G401 (cell line): ENCODE measurements at places on chromosomes 7 and 10. TPM values are rescaled to one million over a fixed set of nuclear protein-coding genes. Genes with fewer than 3 reads are reported as not detected.
A peak's percentile ranks its signal among the peaks of the same experiment; 100 is the strongest.

GRCh38 chr7:22949944-22950343 lies 64.0 kb downstream of the HYCC1 start:
- DNase-seq, result no peak

- DNase-seq, result peak; percentile 20
Measured at GRCh38 chr7:108071551-108071950, 58.6 kb downstream of the LAMB4 start.

DNA sequence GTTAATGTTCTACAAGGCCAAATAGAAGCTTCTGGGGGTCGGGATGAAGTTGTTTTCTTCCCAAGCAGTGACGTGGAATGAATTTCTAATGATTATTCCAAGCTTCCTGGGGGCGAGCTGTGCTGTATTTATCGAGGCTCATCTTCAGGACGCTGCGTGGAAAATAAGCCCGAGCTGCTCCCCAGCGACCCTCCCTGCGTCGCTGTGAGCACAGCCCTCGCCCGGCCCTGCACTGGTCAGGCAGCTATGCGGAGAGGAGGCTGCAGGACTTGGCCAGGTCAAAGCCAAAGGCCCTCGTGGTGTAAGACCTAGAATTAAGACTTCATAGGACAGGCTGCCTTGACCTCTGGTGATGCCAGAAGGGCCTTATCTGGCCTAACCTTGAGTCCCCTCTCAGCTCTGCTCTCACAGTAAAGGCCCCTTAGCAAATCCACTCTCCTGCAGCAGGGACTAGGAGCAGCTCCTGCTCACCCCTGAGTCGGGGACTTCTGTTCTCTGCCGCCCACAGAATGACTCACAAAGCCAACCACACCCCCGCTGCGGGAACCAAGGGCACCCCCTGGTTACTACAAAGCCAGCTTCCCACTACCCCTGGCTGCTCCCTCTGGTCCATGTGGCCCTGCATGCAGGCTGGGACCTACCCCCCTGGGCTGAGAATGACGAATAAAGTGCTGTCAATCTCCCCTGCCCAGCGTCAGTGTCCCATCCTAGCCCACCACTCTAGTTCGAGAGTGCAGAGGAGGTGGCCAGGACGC lies 501.6 kb downstream of the TCERG1L start:
- DNase-seq, result no peak

DNA sequence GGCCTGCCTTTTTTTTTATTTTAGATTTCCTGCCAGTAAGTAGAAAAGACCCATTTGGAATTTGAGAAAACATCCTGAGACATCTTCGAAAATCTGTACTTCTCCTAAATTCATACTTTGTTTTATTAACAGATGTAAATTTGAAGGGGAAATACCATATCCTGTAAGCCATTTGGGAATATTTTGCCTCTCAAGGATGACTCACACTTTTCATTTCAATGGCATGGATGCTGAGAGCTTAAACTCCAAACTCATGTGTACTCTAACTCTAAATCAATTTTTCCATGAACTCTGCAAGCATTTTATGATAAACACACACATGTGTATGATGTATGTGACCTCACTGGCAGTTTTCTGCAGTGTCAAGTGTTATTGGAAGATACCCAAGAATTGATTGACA lies 89.0 kb downstream of the SEMA3A start:
- DNase-seq, result no peak

DNA sequence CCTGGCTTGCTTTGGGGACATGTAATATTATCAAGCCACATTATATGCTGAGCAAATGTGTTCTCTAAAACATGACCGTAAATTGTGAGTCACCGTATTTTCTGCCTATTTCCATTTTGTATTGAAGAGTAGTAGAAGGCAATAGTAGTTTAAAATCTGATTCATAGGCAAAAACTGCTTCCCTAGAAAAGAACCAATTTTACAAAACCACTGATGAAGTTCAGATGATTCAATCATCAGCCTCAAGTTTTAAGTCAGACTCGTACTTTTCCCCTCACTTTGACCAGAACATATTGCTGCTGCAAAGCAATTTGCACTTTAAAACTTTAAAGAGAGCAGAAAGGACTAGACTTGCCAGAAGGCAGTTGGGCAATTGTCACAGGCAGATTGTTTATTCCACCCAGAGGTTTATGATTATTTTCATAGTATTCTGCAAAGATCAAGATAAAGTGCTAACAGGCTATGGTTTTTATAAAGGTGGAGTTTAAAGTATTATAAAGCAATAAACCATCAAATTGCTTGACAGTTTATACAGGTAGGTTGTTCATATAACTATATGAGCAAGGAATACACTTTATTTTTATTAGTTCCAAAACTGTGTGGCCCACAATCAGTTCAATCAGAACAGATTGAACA lies 168.2 kb downstream of the ETV1 start:
- DNase-seq, result no peak

DNA sequence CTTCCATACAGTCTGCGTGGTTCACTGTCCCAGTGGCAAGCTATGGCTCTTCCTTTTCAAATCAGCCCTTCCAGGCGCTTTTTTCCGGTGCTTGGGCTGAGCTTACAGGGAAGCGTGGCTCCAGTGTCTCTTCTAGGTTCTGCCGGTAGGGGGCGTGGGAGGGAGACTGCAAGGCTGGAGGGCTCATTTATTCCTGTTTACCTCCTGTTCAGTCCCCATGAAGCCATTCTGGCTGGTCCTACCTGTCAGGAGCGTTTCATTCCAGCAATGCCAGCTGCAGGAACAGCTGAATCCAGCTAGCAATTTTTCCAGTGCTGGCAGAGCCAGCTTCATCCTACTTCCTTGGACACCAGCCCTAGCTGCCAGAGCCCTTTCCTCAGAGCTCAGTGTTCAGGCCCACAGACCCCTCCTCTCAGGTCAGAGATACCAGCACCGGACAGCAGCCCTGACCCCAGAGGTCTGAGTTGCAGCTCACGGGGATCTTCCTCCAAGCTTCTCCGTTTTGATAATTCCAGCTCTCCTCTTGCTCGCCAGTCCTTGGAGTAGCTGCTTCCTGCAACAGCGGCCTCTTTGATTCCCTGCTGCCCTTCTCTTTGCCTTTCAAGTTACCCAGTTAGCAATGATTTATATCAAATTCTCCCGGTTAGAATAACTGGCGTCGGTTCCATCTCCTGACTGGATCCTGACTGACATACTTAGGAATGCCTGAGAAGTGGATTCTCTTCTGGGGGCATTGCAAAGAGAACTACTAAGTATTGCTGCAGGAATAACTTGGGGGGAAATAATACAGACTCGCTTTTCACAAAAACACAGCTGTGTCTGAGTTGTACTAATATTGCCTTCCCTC lies 129.8 kb downstream of the FRMD4A start:
- peak; percentile 36 for DNase-seq

DNA sequence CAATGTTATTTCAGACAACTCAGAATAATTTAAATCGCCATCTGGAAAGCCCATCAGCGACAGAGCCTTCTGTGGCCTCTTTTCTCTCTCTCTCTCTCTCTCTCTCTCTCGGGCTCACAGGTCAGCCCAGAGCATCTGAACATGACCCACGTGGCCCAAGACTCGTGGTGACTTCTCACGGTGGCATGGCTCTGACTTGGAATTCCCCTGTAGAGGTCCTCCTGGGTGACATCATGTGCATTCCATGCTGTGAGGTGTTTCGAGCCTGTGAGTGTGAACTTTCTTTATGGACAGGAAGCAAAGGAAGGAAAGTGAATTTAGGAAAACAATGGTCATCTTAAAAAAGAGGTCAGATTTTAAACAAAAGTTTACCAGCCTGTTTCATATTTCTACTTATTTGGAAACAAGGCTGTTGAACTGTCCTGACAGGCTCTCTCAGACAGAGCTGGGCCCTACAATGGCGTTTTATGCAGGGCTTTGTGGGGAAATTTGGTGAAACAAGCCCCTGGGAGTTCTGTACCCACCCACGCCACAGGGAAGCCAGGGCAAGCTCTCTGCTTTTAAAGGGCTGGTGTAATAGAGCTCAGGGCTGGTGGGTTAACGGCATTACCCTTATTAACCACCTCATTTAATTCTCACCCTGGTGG lies 359.7 kb upstream of the ZNF32 start:
- DNase-seq, result no peak

DNA sequence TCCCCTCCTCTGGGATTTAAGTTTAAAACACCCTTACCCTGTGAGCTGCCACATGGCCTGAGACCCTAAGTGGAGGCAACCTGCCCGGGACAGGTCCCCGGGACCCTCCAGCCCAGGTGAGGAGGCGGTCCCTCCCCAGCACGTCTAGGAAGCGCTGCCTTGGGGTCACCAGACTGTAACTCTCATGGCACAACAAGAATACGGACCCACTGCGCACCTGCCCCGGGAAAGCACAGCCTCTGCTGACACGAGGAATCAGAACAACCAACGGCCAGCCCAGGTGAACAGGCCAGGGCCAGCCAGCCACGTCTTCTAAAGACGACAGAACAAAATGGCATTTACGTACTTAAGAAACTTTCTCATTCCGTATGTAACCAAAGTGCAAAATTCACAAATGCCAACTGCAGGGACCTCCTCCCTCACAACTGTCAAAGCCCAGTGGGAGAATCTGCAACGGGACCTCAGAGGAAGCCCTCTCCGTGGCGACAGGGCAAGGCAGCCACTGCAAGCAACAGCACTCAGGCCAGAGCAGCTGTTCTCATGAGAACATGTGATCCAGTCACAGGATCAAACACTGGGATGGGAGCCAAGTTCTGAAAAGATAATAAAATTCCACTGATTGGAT lies 208.4 kb downstream of the DIP2C start:
- no peak for DNase-seq

- DNase-seq, result no peak
Measured at GRCh38 chr10:29723726-29724125, 89.0 kb upstream of the SVIL start.

GRCh38 chr10:86710987-86711512 lies 42.7 kb downstream of the LDB3 start:
- peak; percentile 88 for DNase-seq

GRCh38 chr10:11828682-11829284 lies 5.6 kb downstream of the PROSER2 start:
- DNase-seq, result no peak

- no peak for DNase-seq
Measured at GRCh38 chr7:133054162-133054840, 27.6 kb downstream of the CHCHD3 start.

The TFPI2 gene
- total RNA-seq, result 0.86 TPM in 1 of 2 replicates, not detected in the other

The GDF10 gene
- not detected in 2 replicates for total RNA-seq

The PCLO gene
- 7.5 and 12.9 TPM in 2 replicates for total RNA-seq

The FXYD4 gene
- not detected in 2 replicates for total RNA-seq

The GNAT3 gene
- total RNA-seq, result not detected in 2 replicates

The TCAF2 gene
- total RNA-seq, result 0.06 TPM in 1 of 2 replicates, not detected in the other

The CUBN gene
- total RNA-seq, result 0.06 and 0.07 TPM in 2 replicates

The GPNMB gene
- 14.3 and 20.3 TPM in 2 replicates for total RNA-seq
